Amniotic stem cell (primary cell): ENCODE measurements at places on chromosomes 12 and 14.

GRCh38 chr12:40146800-40147797, 41.2 kb upstream of the SLC2A13 start:
- no peak for DNase-seq

GRCh38 chr14:99236386-99237138, 35.4 kb downstream of the BCL11B start:
- no peak for DNase-seq

DNA sequence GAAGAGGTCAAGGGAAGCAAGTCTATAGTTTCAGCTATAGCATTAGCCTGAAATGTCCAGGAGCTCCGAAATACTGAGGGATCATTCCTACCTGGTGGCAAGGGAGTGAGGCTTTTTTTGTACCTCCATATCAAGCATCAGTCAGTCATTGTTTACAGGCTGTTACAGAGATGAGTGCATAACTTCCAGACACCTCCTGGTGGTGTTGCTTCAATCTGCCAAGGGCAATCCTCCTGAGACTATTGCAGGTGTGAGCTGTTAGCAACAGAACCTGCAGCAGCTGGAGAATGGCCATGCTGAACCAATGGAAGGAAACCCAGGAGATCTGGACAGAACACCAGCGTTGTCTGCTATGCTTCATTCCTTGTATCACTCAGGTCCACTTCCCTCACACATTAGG, 80.0 kb upstream of the SLC8A3 start:
- no peak for DNase-seq

GRCh38 chr12:113007166-113007565, 28.8 kb downstream of the OAS2 start:
- DNase-seq: no peak

- no peak for DNase-seq
Observed at GRCh38 chr14:95021588-95021987, 135.7 kb downstream of the DICER1 start.

- DNase-seq: peak; percentile 86
Observed at GRCh38 chr12:58067610-58068387, 126.4 kb downstream of the ATP23 start.

GRCh38 chr12:131565267-131566015, 145.4 kb upstream of the SFSWAP start:
- DNase-seq: no peak

- no peak for DNase-seq
Observed at GRCh38 chr12:129245769-129246168, 392.5 kb downstream of the GLT1D1 start.

GRCh38 chr14:69648480-69649451, 37.4 kb downstream of the SUSD6 start:
- DNase-seq: no peak

GRCh38 chr12:68975811-68976210, 42.8 kb upstream of the CPM start:
- DNase-seq: no peak

GRCh38 chr14:101082036-101082435, 178.5 kb upstream of the RTL1 start:
- DNase-seq: no peak

- DNase-seq: peak; percentile 51
Observed at GRCh38 chr12:64010069-64010686, 165.7 kb downstream of the SRGAP1 start.

GRCh38 chr12:105235281-105235731, 668 bp downstream of the APPL2 start:
- no peak for DNase-seq

DNA sequence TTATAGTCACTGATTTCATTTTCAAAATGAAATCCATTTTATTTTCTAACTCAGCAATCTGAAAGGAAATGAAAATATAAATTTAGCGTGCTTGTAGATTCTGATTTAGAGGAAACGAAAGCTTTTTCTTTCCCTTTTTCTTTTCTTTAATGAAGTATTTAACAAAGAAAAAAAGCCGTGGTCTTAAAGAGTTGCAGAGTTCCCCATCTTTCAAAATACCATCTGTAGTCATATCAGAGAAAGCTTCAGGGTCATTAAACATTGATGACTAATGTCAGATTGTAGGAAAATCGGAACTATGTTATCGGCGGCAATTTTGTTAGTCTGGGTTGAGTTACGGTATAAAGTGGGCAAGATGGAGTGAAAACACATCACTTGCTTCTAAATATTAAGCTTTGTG, 32.3 kb downstream of the DRAM1 start:
- DNase-seq: no peak

DNA sequence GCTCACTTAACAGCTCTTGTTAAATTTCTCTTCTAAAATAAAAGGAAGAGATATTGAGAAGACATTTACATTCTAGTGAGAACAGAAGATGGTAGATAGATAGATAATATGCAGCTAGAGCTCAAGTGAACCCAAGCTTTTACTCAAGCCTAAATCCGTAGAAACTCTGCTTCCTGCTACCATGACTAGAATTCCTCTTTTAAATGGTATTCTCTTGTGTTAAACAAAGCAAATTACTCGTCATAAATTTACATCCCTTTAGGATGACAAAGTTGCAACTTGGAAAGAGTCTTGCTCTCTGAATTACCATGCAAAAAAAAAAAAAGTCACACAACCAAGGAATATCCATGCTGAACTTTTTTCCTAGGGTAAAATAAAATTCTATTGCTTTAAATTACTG, 160.7 kb upstream of the LRFN5 start:
- no peak for DNase-seq

GRCh38 chr14:92384461-92385133, 61.6 kb downstream of the SLC24A4 start:
- DNase-seq: no peak

GRCh38 chr14:104601786-104602185, 2.8 kb downstream of the TMEM179 start:
- DNase-seq: no peak

DNA sequence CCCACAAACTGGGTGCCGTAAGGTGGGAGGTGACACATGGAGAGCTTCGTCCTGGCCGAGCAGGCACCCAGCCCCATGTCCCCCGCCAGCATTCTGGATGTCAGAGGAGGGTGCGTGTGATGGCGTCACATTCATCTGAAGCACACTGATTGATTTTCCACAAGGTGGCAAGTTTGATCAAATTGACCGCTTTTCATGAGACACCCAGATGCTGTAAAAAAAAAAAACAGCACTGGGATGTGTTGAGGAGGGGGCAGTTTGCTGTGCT, 24.2 kb downstream of the SLC25A29 start:
- DNase-seq: no peak

DNA sequence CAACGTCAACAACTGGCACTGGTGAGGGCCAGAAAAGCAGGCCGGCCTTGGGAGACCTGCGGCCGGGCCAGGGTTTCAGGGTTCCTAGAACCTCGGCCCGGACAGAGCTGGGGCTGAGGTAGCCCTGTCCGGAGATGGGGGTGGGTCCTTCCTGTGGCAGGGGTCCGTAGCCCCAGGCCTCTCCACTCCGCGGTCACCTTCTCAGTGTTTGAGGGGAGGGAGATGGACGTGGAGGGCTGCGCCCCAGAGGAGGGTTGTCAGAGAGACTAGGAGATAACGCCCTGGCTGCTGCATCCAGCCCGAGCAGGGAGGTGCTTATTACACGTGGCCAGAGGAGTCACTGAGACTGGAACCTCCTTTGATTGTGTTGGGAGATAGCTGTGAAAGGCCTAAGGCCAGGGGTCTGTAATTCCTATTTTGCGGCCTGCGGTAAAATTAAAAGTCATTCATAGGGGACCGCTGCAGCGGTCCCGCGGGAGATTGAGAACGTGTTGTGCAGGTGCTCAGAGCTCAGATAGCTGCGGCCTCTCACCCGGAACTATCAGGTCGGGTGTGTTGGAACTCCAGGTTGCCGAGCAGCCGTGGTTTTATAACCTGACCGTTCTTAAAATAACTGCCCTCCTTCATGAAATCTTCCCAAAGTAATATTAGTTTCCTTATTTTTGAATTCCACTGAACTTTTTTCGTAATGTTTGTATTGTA, 507 bp downstream of the AHSA1 start:
- no peak for DNase-seq

- no peak for DNase-seq
Observed at GRCh38 chr12:2265461-2266167, 212.8 kb downstream of the CACNA1C start.

DNA sequence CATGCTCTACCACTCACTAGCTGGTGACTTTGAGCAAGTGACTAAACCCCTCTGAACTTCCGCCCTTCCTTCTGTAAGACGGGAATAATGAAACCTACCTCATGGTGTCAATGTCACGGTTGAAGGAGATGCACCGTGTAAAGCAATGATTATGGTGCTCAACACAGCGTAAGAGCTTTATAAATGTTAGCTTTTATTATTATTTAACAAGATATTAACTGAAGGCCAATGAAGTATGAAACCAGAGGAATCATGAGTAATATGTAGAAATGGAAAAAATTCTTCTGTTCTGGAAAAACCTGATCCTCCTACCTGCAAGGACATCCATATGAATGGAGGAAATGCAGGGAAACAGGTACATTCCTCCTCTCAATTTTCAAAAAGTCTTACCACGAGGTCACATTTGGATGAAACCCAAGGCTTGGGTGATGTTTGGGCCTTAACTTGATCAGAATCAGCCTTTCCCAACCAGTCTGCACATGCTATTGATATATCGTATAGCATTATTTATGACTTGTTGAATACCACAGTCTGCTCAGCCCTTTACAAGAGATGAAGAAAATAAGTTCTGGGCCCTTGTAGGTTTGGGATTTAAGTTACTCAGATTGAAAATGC, 166.8 kb upstream of the TBX3 start:
- DNase-seq: no peak

- DNase-seq: no peak
Observed at GRCh38 chr12:127536833-127537428, 730.0 kb upstream of the TMEM132C start.

GRCh38 chr14:43949400-43949799, 557.7 kb downstream of the FSCB start:
- no peak for DNase-seq

GRCh38 chr12:104354868-104355570, 51.5 kb downstream of the EID3 start:
- DNase-seq: no peak

DNA sequence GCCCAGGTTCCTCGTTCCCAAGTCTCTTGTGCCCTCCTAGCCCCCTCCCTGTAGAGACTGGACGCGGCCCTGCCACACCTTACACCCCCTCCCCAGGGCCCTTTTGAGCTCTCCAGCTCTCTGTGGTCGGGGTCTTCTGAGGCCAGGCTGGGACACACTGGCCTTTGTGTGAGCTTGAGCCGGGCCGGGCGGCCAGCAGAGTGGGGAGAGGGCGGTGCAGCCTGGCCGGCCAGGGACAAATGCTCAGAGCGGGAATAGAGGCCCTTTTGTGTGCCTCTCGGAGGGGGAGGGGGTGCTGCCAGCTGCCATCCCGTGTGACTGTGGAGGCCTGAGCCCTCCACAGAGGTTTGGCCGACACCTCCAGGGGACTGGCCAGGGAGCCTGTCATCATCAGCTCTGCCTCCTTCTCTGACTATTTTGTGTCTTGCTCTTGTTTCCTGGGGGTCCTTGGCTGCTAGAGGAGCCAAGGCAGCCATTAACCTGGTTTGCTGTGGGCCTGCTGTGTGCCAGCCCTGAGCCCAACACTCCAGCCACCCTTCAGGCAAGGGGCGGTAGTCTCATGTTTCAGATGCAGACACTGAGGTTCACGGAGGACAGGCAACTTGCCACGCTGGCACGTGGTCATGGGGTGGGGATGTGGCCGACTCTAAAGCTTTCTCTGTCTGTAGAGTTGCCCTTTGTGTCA, 13.6 kb downstream of the FAM222A start:
- DNase-seq: no peak

DNA sequence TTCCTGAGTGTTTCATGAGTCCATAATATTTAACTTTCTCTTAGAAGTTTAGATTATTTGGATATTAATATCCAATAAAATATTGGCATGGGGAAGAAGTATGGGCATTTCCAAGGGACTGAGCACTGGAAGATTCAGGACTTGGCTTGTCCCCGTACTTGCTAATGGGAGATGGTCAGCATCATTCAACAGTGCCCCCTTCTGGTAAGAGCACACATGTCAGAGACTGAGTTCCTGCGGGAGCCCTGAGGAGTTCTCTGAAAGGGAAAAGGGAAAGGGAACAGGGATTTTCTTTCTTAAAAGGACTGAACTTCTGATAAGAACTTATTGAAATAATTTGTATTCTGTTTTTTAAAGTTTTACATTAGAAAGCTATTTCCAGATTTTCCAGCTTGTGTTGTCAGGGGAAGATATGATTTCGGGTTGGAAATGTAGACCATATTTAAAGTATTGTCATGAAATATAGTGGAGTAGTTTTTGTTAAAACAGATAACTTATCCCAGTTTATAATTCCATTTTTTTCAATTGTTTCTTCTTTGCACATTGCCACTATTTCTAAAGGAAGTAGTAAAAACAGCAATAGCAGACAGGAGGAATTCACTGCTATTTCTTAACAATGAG, 59.8 kb upstream of the C12orf71 start:
- peak; percentile 41 for DNase-seq

DNA sequence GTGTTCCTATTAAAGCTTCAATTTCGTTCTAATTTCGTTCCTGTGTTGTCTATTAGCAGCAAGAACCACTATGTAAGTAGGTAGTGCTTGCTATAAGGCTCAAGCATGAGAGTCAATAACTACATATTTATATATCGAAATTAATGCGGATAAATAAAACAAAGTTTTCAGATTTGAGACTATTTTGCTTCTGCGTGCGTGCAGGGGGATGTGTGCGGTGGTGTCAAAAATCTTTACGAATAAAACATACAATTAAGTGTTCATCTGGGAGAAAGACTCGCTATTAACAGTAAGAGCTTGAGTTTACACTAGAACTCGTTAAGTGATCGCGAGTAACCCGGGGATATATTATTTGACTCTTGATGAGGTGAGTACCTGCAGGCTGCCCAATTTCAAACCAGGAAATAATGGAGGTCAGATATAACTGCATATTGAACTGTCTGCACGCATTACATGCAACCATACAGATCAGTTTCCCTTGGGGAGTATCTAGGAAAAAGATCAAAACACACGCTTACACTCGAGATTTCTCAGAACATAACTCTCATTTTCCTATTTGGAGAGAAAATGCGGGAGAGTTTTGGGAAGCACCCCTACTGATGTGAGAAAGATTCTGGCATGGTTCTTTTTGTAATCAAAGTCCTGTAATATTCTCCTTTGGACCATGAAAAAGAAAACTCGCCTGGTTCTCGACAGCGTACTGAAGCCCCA, 813 bp downstream of the TWF1 start:
- no peak for DNase-seq

DNA sequence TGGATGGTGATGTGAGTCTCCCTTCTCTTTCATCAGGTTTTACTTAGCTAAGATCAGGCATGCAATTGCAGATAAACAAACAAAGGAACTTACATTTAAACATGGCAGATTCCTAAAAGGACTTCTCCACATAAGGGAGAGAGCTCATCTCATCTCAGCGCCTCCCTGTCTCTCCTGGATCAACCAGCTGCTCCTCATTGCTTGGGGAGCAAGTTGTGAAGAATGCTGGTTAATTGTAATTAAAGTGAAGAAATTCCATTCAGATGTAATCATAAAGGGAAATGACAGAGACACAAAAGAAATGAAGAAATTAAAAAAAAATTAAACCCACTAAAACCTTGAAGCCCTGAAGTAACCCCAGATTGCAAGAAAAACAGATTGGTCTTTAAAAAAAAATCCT, 104.4 kb upstream of the DIO2 start:
- DNase-seq: no peak

DNA sequence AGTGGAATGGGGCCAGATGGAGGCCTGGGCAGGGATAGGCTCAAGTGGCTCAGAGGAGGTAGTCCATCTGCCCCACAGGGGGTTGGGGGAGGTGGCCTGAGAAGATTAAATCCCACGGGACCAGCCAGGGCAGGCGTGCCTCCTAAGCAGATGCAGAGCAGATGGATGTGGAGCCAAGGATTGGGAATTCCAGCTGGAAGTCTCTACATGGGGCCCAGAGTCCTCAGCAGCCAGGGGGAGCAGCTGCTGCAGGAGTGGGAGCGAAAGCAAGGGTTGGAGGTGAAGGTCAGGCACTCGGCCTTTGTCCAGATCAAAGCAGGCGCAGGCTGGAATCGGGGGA, 42.4 kb upstream of the VRK1 start:
- no peak for DNase-seq
